ENCODE measurements at places on chromosomes 5 and 9.

DNA sequence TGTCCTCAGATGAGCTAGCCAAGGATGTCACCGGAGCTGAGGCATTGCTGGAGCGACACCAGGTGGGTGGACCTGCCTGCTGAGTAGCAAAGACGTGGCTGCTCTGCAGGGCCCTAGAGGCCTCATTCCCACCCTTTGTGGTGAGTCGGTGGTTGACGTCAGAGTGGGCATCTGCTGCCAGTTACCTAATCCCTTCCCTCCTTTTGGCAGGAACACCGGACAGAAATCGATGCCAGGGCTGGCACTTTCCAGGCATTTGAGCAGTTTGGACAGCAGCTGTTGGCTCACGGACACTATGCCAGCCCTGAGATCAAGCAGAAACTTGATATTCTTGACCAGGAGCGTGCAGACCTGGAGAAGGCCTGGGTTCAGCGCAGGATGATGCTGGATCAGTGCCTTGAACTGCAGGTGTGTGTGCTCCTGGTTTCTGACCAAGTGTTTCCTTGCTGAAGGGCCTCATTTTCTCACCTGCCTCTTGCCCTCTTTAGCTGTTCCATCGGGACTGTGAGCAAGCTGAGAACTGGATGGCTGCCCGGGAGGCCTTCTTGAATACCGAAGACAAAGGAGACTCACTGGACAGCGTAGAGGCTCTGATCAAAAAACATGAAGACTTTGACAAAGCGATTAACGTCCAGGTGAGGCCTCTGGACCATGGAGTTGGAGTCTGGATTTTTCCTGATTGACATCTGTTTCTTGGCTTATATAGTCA is 48.9 kb downstream of the DYNC2I2 start:
- peak; percentile 76 for DNase-seq

- no peak for DNase-seq
Observed at GRCh38 chr9:89328064-89328463, 9.8 kb downstream of the SECISBP2 start.

DNA sequence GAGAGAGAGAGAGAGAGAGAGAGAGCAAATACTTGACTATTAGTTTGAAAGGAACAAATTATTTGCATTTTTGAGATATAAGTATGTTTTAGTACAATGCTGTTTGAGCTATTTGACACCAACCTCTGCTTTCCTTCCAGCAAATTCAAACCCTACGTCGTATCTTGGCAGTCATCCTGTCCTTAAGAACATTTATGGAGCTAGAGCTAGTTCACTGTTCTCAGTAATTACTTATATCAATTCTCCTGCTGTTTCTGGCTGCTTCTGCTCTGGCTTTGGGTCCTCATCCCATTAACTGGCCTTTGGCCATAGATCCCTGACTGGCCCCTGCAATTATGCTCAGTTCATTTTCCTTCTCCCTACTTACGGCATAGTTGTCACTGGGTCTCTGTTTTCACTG is 19.9 kb upstream of the ERAP2 start:
- DNase-seq = peak; percentile 62

- DNase-seq = no peak
Observed at GRCh38 chr9:125495172-125496119, 211.6 kb downstream of the MAPKAP1 start.

DNA sequence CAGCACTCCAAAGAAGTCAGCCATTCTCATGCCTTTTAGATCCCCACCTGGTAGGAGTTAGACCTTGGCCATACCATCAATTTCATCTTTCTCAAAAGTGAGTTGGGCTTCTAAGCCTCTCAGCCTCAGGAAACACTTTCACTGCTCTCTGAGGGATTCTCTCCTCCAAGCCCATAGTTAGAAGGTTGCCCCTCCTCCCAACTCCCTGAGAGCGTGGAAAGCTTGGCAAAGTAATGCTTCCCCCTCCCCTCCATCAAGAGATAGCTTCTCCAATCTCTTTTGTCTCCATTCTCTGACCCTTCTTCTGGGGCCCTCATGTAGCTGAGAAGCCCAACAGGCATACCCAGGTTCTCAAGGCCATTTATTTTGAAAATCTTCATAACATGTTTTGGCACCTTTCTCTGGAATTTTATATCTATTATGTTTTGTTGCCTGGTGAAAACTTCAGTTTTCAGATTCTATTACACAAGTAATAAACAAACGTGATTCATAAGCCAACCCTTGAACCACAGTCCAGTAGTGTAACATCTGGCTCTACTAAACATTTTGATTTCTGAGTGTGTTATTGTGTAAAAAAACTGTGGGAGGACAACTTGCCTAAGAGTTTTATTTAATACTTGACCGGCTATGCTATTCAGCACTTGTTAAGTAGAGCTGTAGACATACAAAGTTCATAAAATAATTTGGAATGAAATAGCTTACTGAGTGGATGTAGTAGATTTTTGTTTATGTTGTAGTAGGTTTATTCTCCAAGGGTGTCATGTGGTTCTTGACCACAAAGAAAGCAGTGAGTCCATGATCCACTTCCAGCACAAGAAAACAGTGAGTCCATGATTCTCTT is 17.1 kb downstream of the LVRN start:
- peak; percentile 90 for DNase-seq

- no peak for DNase-seq
Observed at GRCh38 chr5:10214041-10214440, 35.6 kb downstream of the ATPSCKMT start.

DNA sequence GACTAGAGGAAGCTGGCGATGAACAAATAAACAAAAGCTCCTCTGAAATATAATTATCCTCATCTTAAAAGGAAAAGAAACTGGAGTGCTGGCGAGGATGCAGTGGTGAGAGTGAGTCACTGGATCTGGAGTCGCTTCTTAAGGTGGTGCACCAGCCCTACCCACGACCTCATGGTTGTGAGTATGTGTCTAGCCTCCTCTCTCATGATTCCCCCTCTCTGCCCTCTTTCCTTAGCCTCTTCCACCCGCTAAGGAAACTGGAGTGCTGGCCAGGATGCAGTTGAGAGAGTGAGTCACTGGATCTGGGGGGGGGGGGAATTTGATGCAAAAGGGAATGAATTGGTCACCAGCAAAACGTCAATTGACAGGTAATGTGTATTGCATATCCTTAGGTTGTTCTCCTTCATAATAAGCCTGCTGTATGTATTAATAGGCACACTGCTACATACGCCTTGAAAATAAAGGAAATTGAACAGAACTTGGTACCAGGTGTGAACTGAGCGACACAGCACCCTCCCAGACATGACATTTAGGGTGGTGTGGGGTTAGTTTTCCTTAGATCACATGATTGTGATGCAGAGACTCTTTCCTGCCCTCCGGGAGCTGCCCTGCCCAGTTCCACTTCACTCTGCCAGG is 36.3 kb upstream of the EBF1 start:
- peak; percentile 36 for DNase-seq

DNA sequence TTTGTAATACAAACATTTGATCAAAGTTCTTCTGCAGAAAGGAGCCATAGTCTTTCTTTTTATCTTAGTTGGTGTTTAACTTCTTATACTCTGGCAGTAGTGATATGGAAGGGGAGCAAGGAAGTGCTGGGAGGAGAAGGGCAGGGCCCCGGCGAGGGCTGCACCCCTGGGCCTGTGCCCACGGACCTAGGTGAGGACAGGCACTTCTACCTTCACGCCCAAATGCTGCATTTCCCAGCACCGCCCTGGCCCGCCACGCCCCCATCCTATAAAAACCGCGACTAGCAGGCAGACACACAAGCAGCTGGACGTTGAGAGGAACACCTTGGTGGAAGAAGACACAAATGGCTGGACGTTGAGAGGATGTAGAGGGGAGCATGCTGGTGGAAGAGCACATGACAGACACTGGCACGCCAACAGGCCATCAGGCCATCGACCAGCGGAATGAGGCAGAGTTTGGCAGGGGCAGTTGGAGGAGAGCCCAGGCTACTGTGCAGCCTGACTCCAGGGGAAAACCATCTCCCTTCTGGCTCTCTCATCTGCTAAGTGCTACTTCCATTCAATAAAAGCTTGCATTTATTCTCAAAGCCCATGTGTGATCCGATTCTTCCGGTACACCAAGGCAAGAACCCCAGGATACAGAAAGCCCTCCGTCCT is 81.5 kb upstream of the C9orf72 start:
- no peak for DNase-seq

GRCh38 chr5:121144764-121145163 is 680.7 kb downstream of the PRR16 start:
- DNase-seq = peak; percentile 2

- no peak for DNase-seq
Observed at GRCh38 chr9:17757816-17758215, 178.9 kb downstream of the SH3GL2 start.

GRCh38 chr9:100011062-100011681 is 87.6 kb downstream of the ERP44 start:
- DNase-seq = peak; percentile 12

DNA sequence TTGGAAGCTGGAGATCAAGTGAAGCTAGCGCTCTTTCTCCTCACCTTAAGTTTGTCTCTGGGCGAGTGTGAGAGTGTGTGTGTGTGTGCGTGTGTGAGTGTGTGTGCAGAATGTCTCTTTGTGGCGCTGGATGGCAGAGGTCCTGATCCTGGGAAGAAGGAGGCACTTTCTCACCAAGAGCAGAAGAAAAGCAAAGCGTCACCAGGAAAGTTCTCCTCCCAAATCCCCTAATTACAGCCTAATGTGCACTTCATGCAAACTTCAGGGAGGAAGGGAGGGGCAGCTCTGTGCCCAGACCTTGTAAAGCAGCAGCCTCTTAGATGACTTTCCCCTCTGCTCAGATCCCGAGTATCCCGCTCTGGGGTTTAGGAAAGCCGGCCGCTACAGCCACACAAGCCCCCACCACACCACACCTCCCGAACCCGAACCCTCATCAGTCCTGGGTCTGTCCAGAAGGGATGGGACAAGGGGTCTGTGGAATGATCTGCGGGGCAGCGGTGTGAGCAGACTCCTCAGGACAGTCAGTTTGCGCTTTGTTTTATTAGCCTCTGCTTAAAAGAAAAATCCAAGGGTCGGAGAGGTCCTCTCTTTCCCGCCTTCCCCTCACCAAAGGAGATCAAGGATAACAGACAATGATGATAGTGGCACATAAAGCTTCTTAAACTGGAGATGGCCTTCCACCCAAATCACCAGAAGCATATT is at the start of gene HAPLN1:
TSS of gene HAPLN1 (minus strand) at position 20 of the 702 bp plus-strand sequence. CDS start 47,332 bp downstream, outside the sequence.
- DNase-seq = no peak

GRCh38 chr9:109455391-109455790 is 42.7 kb downstream of the PTPN3 start:
- DNase-seq = no peak

DNA sequence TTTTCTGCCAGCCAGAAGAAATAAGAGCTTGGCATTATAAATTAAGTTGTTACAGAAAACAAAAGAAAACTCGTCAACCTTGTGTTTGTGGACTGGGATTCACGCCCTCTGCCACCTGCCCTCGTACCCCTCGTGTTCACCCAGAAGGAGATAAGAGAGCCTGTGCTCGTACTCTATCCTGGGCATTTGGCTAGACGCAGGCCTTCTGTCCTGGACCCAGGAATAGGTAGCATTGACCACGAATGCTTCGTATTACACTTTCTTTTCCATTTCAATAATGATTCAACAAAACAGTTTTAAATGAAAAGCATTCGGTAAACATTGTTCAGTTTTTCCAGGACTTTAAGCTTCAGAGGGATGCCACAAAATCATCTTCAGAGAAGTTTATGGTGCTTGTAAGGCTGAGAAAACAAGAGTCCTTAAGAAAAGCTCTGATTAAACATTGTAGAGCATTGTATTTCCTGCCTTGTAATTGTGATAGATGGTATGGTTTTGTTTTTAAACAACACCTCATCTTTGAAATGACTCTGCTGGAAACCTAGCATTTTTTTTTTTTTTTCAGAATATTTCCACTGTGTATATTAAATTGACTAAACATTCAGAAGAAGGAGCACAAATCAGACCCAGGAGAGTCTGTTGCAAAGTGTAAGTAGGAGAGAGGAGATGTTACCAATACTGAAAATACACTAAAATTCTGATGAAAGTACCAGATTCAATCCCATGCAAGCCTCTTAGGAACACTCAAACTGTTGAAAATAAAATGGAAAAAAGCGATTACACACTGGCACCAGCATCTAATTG is 27.6 kb downstream of the MTX3 start:
- peak; percentile 57 for DNase-seq

DNA sequence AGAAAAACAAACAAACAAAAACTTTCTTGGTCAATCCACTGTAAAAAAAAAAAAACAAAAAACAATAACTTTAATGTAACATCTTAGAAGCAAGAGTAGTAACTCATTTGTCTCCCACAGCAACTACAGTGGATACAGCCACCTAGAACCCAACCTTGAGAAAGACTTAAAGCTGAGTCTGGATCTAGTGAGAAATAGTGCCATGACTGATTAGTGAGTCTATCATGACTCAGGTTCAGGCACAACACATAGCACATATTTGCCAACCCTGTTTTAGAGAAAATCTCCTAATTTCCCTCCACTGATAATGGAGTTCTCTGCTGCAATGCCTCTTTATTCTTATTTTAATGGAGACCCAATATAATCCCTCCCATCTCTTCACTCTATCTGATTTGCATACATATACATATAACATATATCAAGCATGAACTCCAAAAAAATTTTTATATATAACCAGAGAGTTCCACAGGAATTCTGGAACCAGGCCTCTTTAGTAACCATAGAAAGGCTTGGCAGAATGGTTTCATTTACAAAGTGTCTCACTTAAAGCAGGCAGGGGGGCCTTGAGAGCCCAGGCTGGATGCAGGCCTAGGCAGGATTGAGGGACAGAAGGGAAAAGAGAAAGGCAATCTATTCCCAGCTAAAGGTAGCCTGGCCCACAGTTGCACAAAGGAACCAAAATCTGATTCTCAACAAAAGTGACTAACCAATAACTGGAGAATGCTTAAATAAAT is 11.9 kb upstream of the NR4A3 start:
- no peak for DNase-seq

GRCh38 chr9:134834217-134834956 is 46.2 kb upstream of the FCN2 start:
- no peak for DNase-seq

GRCh38 chr9:27429917-27430316 is 94.2 kb upstream of the IFNK start:
- no peak for DNase-seq

- no peak for DNase-seq
Observed at GRCh38 chr5:75037106-75037505, 15.3 kb downstream of the GCNT4 start.

- DNase-seq = no peak
Observed at GRCh38 chr9:129632460-129632859, 6.5 kb downstream of the NTMT1 start.

DNA sequence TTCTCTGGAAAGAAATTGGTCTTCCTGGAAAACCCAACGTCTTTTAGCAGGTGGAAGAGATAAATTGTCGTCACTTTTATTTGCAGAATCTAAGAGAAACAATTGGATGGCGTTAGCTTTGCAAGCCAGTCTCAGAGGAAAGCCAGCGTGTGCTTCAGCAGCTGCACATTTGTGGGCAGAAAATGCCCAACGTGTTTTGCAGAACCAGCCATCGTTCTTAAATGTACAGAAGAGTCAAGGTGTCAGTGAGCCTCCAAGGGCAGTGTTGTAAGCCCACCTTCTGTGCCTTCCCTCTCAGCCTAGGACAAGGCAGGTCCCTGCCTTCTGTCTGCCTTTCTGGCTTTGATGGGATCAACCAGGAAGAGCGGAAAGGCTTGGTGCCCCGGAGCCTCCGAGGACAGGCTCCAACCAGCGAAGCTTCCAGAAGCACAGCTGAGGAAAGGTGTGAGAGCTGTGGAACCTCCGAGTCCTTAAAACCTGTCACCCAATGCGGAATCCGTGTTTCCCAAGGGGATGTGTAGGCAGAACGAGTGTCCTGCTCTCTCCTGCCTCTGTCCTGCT is 116.0 kb upstream of the IRX2 start:
- no peak for DNase-seq

GRCh38 chr9:105341434-105342146 is 97.1 kb downstream of the SLC44A1 start:
- DNase-seq = no peak

Data from muscle of back (tissue), 13 donors.